ENCODE measurements at places on chromosomes 11 and 22.

GRCh38 chr22:16936625-16937024, 71.4 kb downstream of the GAB4 start:
- no peak for DNase-seq

- DNase-seq: no peak
Measured at GRCh38 chr11:2277008-2277346, 6.6 kb upstream of the ASCL2 start.

DNA sequence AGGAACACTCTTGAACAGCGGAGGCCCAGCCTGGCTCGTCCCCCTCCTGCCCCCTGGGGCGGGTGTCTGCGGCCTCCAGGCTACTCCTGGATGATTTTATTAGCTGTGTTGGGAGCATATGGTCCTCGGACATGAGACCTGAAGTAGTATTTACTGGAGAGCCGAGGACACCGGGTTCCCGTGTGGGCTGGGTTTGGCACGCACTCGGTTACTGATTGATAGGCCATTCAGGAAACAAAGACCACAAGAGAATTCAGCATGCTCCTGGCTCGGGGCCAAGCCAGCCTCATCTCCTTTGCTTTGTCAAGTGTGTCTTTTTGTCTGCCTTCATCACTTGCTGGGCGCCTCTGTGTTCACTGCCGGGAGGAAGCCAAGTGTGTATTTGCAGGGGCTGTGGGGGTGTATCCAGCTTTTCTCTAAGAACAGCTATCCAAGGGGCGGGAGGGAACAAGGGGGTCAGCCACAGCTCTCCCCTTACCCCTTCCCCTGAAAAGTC, 9.7 kb downstream of the FXYD2 start:
- DNase-seq: peak; percentile 71

GRCh38 chr11:3010004-3010403, 17.9 kb upstream of the NAP1L4 start:
- no peak for DNase-seq

GRCh38 chr22:25750569-25751173, 8.7 kb downstream of the MYO18B start:
- DNase-seq: no peak

DNA sequence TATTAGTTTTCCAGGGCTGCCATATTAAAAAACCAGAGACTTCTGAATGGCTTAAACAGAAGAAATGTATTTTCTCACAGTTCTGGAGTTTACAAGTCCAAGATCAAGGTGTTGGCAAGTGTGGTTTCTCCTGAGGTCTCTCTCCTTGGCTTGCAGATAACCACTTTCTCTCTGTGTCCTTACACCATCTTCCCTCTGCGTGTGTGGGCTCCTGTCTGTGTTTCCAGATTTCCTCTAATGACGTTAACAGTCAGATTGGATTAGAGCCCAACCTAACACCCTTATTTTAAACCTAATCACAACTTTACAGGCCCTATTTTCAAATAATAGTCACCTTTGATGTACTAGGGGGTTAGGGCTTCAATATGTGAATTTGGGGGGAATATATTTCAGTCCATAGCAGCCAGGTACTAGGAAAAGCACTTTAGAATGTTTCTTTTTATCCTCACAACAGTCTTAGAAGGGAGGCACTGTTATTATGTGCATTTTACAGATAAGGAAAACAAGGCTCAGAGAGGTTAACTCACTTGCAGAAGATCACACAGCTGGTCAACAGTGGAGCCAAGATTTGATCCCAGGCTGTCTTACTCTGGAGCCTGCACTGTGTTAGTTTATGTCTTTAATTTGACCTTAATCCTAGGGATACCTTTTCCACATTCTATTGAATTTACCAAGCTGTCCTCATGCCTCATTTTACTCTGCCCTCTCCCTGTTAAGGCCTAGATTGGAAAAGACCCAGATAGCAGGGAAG, 116.4 kb upstream of the CRYBB3 start:
- DNase-seq: no peak

- no peak for DNase-seq
Measured at GRCh38 chr11:68303982-68304780, 8.2 kb upstream of the LRP5 start.

- no peak for DNase-seq
Measured at GRCh38 chr11:58466293-58466692, 24.3 kb upstream of the OR5B12 start.

DNA sequence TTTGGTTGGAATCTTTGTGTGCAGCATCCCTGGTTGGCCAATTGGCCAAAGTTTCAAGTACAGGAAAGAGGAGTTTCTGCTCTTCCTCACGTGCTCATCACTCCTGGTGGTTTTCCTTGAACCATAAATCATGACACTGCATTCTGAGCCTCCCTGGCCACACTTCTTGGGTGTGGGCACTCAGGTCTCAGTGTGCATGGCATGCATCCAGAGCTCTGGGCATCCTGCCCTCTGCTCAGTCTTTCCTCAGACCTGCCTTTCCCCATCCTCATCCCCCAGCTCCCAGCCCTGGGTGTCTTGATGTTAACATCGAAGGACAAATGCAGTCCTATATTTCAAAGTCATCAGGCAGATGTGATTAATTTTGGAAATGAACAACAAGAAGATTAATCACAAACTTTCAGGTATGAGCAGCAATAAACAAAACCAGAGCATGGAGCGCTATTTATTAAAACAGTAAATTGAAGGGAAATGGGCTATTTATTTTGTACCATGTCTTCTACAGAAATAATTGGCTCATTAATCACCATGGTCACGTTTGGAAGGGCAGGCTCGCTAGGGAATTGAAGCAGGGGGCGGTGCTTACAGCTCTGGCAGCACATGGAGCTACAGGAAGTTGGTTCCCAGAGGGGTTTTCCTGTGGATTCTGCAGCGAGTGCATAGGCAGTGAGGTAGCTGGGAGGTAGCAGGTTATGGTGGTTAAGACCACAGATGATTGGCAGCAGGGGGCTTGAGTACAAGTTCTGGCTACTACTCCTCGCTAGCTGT, 89.6 kb downstream of the CSNK2A3 start:
- no peak for DNase-seq

GRCh38 chr11:62504158-62504973, 42.2 kb downstream of the AHNAK start:
- no peak for DNase-seq

DNA sequence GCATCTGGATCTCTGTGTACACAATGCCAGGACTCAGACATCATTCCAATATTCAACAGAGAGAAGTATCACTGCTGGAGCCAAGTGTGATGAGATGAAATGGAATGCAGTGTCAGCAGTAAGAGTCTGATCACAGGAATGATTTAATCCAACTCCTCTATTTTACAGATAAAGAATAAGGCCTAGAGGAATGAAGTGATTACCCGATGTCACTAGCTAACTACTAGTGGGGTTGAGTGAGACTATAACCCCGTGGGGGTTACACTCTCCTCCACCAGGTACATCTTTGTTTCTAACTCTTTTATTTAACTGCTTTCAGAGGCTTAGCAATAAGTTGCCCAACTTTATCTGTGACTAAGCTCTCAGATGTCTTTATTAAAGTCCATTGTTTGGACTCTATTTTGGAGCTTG, 94.2 kb upstream of the FAT3 start:
- DNase-seq: no peak

GRCh38 chr11:116867619-116868018, 30.2 kb upstream of the APOA1 start:
- no peak for DNase-seq

GRCh38 chr11:64173616-64174355, 7.9 kb upstream of the MACROD1 start:
- no peak for DNase-seq

- DNase-seq: no peak
Measured at GRCh38 chr22:33659448-33659847, 260.8 kb downstream of the LARGE1 start.

DNA sequence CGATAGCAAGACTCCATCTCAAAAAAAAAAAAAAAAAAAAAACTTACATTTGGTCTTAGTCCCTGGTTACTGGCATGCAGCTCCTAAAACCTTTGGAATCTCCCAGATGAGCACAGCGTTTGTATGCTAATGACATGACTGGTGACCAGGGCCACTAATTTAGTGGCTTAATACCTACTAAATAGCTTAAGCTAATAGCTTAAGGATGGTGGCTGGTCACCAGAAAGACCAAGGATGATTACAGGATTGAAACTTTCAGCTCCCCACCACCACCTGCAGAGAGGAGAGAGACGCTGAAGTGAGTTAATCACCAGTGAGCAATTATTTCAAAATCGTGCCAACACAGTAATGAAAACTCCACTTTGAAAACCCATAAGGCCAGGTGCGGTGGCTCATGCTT, 37.1 kb downstream of the DENND5A start:
- no peak for DNase-seq

DNA sequence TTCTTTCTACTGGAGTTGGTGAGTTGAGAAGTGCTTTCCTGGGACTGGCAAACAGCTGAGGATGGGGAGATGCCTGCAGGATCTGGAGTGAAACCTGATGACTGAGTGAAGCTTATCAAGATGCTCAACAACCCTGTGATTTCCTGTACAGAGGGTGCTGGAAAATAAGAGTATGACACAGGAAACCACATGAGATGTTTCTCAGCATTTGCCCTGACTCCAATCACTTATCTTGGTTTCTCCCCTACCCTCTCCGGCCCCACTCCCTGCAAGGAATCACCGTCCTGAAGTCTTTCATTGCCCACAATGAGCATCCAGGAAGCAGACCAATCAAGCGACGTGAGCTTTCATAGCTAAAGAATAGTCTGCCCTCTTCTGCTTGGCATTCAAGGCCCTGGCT, at the start of gene MRGPRX2:
Gene MRGPRX2 (minus strand): TSS at position 89 of the 400 bp plus-strand sequence. CDS start 4,315 bp downstream, outside the sequence.
- no peak for DNase-seq

- DNase-seq: peak; percentile 60
Measured at GRCh38 chr11:363948-364761, 5.1 kb upstream of the B4GALNT4 start.

- no peak for DNase-seq
Measured at GRCh38 chr11:63816732-63817131, 3.5 kb downstream of the SPINDOC start.

GRCh38 chr11:86575927-86576326, 96.5 kb downstream of the ME3 start:
- no peak for DNase-seq

GRCh38 chr22:35656284-35656752, 8.1 kb downstream of the APOL6 start:
- DNase-seq: no peak

DNA sequence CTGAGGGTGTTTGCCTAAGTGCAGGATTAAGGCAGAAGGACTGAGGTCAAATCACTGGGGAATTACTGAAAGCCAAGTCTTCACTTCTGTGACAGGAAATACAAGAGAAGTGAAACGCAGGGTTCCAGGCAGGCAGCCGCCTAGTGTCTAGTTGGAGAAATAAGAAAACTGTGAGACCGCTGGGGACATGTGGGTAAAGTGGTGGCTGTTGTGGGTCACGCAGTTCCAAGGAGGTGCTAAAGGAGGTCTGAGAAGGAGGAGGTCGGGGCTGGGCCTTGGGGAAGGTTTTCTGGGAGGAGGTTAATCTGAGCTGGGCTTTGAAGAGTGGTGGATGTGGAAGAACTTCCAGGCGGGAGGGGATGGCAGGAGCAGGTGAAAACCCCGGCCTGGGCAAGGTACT, 11.2 kb downstream of the MCM5 start:
- DNase-seq: no peak

DNA sequence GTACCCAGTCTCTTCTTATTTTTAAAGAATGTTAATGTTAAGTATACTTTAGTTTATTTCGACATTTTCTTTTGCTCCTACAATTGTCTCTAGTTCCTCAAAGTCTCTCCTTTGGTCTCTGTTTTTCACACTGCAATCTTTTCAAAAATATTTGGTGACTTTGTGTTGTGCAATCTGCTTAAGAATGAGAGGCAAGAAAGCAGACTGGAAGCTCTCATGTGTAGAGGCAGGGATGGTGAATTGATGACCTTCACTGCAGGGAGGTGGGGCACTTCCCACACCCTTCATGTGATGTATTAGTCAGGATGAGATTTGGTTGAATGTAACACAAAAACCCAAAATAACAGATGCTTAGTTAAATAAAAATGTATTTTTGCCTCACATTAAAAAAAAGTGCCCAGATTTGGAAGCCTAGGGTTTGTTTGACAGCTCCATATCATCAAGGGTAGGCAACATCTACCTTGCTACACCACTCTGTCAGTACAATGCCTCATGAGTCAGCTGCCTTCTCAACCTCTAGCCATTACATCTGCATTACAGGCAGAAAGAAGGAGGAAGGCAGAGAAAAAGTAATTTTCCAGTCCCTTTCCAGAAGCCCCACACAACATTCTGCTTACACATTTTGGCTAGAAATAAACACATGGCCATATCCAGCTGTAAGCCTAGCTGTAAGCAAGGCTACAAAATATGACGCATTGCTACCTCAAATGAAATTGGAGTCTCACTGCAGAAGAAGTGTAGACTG, 3.8 kb upstream of the MMP27 start:
- DNase-seq: no peak

GRCh38 chr11:12502046-12502445, 124.7 kb downstream of the PARVA start:
- no peak for DNase-seq

DNA sequence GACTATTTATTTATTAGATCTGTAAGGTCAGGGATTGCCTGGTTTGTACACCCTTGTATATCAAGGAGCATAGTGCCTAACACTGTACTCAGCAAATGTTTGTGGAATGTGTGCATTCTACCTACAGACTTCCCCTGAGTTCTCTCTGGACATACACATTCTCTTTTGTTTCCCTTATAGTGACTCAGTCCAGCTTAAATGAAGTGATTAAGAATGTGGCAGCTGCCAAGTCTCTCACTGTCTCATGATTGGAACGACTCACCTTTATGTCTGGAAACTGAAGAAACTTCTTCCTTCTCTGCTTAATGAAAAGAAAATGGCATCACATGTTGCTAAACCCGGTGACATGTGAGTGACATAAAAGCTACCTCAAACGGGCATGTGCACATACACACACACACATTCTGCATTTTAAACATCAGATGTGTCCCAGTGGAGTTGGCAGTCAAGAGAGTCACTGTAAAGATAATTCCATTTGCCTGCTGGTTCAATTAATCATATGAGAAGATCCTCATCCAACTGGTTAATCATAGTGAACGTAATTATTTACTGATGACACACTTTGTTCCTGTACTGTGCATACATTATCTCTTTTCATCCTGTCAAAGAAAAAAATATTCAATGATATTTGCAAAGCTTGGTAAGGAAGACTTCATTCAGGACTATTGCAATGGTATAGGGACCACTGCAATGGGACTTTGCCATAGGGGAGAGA, 42.8 kb downstream of the GLYAT start:
- no peak for DNase-seq

DNA sequence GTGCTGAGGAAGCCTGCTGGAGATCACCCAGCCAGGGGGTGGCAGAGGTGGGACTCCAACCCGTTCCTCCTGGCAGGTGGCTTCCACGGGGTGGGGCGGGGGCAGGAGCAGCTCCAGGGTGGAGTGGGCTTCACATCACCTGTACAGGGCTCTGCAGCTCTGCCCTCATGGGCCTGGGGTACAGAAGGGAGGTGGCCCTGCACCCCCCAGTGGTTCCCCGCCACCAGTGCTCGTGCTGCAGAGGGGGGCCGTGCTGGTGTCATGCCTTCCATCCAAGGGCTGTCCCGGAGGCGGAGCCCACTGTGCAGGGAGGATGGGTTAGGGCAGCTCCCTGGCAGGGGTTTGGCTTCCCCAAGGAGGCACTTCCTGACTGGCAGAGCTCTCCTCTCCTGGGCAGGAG, 76.4 kb upstream of the SHISAL1 start:
- no peak for DNase-seq

GRCh38 chr22:21650823-21651520, 8.9 kb downstream of the SDF2L1 start:
- DNase-seq: no peak

Measured in naive thymus-derived CD4-positive, alpha-beta T cell (primary cell).